ENCODE measurements at places on chromosomes 6 and 20.

GRCh38 chr6:135054226-135054568 lies 425 bp downstream of the HBS1L start:
- DNase-seq: no peak

DNA sequence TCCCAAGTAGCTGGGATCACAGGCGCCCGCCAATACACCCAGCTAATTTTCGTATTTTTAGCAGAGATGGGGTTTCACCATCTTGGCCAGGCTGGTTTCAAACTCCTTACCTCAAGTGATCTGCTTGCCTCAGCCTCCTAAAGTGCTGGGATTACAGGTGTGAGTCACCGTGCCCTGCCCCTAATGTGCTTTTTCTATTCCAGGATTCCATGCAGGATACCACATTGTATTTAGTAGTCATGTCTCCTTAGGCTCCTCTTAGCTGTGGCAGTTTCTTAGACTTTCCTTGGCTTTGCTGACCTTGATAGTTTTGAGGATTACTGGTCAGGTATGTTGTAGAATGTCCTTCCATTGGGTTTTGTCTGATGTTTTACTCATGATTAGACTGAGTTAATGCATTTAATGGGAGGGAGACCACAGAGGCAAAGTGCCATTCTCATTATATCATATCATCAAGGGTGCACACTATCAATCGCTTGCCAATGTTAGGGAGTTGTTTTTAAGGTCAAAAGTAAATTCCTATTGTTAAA lies 39.6 kb upstream of the TNFAIP3 start:
- DNase-seq: no peak

- DNase-seq: no peak
Measured at GRCh38 chr20:8248051-8248450, 116.0 kb downstream of the PLCB1 start.

GRCh38 chr6:91142154-91142553 lies 555.3 kb upstream of the MAP3K7 start:
- DNase-seq: no peak

DNA sequence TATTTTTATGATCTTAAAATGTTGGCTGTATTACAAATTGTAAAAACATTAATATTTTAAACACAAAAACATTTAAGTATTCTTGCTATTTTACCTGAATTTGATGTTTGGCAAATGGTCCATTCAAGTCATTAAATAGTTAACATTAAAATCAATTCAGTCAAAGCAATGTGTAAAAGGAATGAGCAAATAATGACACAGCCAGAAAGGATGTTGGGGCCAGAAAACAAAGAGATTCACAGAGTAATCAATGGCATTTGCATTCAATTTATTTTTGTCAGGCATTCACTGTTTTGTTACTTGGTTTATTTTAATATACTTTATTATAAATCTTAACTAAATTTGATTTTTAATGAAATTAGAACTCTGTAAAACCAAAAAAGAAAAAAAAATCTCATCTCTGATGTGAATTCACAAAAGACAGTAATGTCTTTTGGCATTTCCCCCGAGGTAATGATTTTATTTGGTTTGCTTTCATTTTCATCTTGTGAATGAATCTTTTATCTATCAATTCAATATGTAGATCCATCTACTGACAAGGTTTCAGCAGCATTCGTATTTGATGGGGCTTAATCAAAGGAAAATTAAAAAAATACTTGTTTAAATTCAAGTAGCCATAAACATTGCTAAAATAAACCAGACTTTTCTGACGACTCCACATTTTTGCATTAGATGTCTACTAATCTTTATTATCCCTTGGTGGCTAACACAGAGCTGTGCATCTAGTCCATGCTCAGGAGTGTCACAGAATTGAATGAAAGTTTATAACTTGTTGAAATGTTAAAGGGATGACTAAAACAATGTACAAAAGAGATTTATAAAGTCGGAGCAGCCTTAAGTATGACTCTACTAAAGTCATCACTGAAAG lies 866.7 kb upstream of the GJE1 start:
- DNase-seq: no peak

GRCh38 chr6:152313542-152314482 lies 323.4 kb downstream of the SYNE1 start:
- DNase-seq: no peak

- DNase-seq: no peak
Measured at GRCh38 chr6:139713900-139714506, 339.6 kb upstream of the CITED2 start.

- DNase-seq: no peak
Measured at GRCh38 chr6:165950316-165950715, 217.3 kb downstream of the TBXT start.

GRCh38 chr6:95431637-95432228 lies 145.6 kb upstream of the MANEA start:
- peak; percentile 46 for DNase-seq

DNA sequence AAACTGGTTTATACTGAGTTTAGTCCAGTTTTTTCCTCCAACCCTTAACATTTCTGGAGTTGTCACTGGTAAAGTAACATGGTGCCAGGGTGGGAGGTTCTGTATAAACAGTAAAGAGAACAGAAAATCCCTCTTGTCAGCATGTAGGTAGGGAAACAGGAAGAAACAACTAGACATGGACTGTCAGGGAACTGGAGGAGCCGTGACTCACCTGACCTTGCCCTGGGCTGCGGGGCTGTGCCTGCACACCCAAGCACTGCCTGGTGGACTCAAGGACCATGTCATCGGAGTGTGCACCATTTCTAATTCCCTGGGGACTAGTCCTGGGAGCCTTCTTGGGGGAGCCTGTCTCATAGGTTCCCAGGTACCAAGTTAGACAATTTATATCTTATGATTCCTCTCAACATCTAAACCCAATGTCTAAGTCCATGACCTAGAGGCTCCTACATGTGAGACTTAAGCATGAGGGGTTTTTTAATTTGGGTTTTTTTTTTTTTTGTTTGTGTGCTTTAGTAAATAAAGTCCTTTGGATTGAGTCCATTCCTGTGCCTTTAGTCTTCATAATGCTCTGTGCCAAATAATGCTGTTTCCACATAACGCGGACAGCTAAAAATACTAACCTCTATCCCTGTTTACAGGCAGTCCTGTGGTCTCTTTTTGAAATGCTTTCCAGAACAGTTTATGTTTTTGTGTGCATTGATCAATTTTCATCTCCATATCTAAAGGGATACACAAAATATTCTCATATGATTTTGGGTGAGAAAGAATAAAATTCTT lies 136.9 kb upstream of the SUPT3H start:
- no peak for DNase-seq

DNA sequence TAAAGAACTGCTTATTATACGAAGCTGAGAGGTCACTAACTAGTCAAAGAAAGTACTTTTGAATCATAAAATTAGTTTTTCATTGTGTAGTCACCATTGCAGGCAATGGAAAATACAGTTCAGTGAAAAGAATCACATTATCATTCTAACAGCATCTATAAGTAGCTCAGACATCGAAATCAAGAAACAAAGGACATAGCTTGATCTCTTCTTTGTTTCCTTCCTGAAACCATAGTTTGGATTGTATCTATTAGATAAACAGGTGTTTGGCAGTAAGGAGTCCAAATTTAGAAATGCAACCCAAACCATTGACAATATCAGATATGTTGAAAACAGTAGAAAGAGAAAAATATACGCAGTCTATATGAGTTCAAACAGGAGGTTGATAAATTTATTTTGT lies 697.3 kb downstream of the TFAP2A start:
- no peak for DNase-seq

DNA sequence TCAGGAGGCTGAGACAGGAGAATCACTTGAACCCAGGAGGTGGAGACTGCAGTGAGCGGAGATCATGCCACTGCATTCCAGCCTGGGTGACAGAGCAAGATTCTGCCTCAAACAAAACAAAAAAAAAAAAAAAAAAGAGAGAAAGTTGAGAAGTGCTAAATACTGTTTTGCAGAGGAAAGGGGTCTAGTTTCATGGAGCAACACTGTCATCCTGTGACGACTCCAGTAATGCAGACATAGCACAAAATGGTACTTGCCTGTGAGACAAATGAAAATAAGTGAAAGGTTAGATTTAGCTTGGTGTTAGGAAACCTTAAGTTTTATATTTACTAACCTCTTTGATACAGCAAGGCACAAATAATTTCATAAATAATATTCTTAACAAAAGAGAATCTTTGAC lies 29.7 kb downstream of the CEP162 start:
- DNase-seq: no peak

All from activated CD4-positive, alpha-beta T cell treated with anti-CD3 and anti-CD28 coated beads for 48 hours (primary cell).